ENCODE measurements at places on chromosomes 7 and 10.

DNA sequence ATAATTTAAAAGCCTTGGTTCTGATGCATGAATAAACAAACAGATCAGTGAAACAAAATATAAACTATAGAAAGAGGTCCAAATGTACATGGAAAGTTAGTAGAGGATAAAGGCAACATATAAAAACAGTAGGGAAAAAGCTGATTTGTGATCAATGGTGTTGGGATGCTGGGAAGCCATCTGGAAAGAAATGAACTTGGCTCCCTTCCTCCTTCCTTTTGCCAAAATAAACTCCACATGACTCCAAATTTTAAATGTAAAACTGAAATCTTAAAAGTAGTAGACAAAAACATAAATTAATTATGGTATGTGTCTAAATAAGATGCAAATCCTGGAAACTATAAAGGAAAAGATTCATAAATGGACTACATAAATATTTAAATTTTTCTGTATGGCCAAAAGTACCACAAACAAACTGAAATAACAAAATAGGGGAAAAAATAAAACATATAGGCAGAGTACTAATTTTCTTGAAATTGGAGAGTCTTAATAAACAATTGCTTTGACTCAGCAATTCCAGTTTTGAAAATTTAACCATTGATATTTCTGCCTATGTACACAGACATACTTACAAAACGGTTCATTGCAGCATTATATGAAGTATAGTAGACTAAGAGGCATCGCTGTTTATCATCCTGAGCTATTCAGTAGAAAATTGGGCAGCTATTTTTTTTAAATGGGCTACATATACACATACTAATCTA is 77.0 kb upstream of the TRIM24 start:
- DNase-seq, result no peak

DNA sequence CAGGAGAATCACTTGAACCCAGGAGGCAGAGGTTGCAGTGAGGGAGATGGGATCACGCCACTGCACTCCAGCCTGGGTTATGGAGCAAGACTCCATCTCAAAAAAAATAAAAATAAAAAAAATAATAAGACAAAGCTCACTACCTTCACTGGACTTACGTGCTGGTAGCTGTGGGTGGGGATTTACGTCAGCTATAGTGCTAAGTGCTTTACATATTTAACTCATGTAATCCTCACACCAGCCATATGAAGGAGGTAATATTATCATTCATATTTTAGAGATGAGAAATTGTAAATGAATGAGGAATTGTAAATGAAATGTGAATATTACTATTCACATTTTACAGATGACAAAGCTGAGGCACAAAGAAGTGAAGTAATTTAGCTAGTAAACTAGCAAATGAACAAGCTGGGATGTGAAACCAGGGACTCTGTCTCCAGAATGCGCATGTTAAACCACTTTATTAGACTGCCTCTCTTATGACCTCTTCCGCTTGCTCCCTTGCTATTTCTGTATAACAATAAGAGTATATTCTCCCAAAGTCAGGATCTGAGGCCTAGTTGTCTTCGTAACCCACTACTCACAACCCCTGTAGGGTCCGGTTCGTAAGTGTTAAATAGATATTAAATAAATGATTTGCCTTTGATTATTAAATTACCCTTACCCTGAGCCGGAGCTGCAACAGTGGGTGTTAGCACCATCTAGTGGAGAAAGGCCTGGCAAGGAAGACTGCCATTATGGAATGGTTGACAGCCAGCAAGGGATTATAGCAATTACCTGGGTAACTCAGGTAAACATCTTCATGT is 70.2 kb downstream of the HTR7 start:
- DNase-seq, result no peak

DNA sequence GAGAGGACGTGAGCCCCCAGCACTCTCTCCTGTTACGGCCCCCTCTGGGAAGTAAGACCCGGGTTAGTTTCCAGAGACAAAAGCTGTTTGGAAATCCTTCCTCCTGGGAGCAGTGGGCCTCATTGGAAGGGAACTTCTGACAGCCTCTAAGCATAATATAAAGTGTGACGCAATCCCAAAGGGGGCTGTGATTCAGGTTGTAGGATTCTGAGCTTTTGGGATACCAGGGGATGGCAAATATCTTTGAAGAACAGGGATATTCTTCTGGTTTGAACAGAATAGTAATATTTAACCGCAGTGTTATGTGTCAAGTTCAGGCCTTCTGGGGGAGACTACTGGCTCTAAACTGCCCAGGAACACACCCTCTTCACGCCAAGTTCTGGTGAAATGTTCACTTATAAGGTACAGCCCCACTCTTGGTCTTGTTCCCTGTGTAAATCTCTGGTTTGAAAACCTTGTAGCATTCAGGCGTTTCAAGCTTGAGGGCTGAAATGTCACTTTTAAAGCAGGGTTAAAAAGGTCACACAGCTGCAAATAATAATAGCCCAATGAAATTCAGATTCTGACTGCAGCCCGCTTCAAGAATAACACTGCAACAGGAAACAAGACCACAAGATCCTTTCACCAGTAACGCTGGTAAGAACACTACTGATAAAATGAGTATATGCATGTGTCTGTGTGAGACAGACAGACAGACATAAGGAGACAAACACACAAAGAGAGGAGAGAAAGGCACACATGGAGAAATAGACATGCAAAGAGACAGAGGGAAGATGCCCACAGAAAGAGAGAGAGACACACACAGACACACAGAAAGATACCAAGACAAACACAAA is 69.0 kb downstream of the CREB5 start:
- no peak for DNase-seq

GRCh38 chr7:47688311-47689100 is 106.6 kb upstream of the TNS3 start:
- no peak for DNase-seq

- no peak for DNase-seq
Measured at GRCh38 chr7:90262438-90262837, 17.5 kb downstream of the CFAP69 start.

Measured in uterus (tissue), 4 donors.